ENCODE measurements at places on chromosomes 3 and 15.

- no peak for DNase-seq
Measured at GRCh38 chr15:40340740-40341400, at the start of gene CCDC9B. Gene CCDC9B (minus strand): TSS chr15:40340939. CDS start chr15:40340819, 120 bp downstream.

DNA sequence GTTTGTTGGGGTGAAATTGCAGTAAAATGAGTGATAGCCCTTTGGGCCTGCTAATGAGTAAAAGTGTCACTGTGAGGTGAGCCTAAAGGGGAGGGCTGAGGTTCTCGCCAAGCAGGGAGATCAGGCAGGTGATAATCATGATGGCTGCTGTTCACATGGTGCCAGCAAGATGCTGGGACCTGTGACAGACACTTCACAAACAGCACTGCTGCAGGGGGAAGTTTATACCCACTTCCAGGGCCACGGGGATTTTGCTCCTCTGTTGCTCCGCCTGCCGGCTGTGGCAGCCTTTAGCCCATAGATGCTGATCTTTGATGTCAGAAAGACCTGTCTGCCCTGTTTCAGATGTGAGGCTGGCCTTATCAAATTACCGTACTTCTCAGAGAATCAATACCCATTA, 96.7 kb downstream of the SV2B start:
- DNase-seq, result no peak

DNA sequence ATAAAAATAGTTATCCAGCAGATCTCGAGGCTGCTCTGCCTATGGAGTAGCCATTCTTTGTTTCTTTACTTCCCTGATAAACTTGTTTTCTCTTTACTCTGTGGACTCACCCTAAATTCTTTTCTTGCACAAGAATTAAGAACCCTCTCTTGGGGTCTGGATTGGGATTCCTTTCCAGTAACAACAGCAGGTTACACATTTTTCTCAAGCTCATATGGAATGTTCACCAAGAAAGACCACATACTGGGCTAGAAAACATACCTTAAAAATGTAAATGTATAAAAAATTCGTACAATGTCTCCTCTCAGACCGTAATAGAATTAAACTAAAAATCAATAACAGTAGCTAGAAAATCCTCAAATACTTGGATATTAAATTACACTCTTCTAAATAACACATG, 299.2 kb downstream of the CNTN3 start:
- no peak for DNase-seq

- DNase-seq, result no peak
Measured at GRCh38 chr3:61615643-61616042, 54.3 kb downstream of the PTPRG start.

DNA sequence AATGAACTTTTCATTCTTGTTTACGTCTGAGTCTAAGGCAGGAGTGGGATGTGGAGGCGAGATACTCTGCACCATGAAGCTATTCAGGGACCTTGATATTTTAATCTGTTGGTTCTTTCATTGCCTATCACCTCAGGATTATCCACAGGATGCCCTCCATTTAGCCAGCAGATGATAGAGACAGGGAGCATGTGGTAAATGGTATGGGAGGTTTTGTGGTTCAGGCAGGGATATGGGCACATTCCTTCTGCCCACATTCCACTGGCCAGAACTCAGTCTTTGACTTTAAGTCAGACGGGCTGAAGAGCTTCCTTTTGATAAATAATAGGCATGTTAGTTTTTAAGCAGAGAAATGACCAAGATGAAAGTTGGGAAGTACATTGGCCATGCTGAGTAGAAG, 548.0 kb upstream of the CCDC54 start:
- DNase-seq, result no peak

All from progenitor cell of endocrine pancreas (in vitro differentiated cells).